ENCODE measurements at places on chromosomes 7 and 10.
A peak's percentile ranks its signal among the peaks of the same experiment; 100 is the strongest.

DNA sequence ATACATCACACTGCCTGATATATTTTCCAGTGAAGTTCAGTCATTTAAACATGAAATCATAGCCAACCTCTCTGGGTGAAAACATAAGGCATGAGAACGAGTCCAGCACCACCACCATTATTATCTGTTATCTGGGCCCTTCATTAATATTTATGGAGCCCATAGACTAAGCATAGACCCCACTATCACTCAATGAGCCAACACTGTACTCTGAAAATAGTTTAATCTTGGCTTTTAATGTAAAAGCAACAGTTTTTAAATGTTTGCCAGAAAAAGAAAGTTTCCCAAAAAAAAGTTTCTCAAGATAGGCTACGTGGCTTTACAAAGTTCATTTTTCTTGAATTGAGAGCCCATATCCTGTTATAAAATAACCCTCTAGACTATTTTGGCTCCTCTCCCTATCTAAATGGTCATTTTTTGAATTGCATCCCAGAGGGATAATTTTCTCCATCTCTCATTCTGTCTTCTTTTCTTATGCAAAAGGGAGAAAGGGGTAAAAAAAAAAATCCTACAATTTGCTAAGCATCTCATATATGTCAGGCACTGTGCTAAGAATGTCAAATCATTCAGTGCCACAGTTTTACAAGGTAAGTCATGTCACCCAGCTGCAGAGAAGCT lies 66.1 kb downstream of the FZD1 start:
- no peak for DNase-seq

GRCh38 chr7:98221611-98222532 lies 10.6 kb downstream of the BHLHA15 start:
- DNase-seq: no peak

- peak; percentile 80 for DNase-seq
These were observed at the start of gene PLPP4 for GRCh38 chr10:120456626-120457430. Gene PLPP4, plus strand, starts transcription at chr10:120457227. Its CDS starts 79 bp downstream, at chr10:120457306.

- no peak for DNase-seq
These were observed 19.7 kb upstream of the SHH start for GRCh38 chr7:155831807-155832524.

- DNase-seq: no peak
These were observed 147.3 kb upstream of the PDE1C start for GRCh38 chr7:32217341-32218153.

Measured in eye (tissue), 1 donor.